Left ventricle myocardium inferior (tissue), 1 donor: ENCODE measurements at places on chromosomes 6 and 20. TPM values are rescaled to one million over a fixed set of nuclear protein-coding genes. Genes with fewer than 3 reads are reported as not detected.

SLC17A1 gene
- not detected for total RNA-seq

OGFR gene
- 19.2 TPM for total RNA-seq

AKAP7 gene
- 10.9 TPM for total RNA-seq

HLA-DQA2 gene
- 1.8 TPM for total RNA-seq

SSTR4 gene
- total RNA-seq = not detected

PDYN gene
- total RNA-seq = not detected

DNA sequence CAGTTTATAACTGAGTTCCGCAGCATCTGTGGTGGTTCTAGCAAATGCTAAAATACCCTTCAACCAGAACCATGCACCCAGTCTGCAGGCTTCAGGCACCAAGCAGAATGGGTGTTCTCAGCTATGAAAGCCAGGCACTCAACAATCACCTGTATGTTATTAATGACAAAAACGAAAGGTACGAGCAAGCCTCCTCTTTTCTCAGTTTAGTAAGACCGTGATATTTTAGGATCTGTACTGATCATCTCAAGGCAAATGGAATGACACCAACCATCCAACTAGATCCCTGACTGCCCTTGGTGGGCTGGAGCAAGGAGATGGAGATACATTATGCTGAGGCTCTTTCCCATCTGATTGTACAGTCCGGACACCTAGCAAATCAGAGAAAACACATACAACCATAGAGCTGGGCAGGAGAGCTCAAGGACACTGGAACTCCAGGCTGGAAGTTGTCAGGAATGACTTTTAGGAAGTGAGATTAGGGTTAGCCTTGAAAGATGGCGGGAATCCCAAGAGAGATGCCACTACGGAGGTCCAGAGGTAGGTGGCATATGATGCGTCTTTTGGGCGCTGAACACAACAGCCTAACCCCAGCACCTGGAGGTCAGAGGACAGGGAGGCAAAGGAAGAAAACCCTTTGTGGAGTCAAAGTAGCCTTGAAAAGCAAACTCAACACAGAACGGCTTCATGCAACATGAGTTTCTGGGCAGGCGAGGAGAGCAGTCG lies 33.4 kb downstream of the SLC23A2 start:
- DNase-seq = no peak

- DNase-seq = peak; percentile 50
Measured at GRCh38 chr6:17705778-17706579, 746 bp downstream of the NUP153 start.

DNA sequence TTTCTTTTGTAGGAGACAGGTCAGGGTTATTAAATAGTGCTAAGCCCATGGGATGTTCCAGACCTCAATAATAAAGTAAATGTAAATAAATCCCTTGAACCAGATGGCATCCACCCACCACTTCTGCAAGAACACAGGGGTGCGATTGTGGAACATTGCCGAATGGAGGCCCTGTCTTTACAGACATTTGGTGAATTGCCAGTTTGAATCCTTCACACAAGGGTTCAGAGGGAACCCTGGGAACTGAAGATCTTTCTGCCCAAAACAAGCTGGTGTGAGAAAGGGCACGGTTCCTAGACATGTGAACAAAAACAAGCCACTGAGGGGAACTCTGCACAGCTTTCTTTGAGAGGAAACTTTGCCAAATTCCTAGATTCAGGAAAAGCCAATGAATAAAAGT lies 30.2 kb upstream of the RNF8 start:
- DNase-seq = no peak

GRCh38 chr20:9829835-9830234 lies 9.0 kb downstream of the PAK5 start:
- DNase-seq = no peak

GRCh38 chr6:16140607-16141006 lies 11.7 kb downstream of the MYLIP start:
- DNase-seq = no peak

GRCh38 chr6:13355999-13356785 lies 27.9 kb upstream of the TBC1D7 start:
- DNase-seq = no peak

DNA sequence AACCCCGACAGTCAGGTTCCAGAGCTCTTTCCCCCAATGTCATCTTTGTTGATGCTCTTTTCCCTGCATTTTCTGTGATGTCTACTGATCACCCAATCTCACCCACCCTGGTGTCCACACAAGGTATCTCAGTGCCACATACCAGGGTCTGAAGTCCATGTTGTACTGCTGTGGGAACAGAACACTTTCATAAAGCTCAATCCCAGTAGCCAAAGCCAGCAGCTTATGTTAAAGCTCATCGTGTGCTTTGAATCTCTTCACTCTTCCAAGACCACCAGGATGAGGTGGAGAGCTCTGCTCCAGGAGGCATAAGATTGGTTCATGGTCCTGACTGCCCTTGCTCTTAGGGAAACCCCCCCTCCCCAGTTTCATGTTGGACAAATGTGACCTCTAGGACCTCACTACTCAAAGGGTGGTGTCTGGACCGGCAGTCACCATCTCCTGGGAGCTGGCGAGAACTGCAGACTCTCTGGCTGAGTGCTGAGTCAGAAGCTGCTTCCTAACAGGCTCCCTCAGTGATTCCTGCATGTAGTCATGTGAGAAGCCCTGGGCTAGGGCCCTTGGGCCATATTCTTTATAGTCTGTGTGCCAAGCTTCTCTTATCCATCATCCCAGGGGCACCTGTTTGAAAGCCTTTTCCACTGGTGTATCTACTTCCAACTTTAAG lies 13.4 kb upstream of the CPNE5 start:
- no peak for DNase-seq

DNA sequence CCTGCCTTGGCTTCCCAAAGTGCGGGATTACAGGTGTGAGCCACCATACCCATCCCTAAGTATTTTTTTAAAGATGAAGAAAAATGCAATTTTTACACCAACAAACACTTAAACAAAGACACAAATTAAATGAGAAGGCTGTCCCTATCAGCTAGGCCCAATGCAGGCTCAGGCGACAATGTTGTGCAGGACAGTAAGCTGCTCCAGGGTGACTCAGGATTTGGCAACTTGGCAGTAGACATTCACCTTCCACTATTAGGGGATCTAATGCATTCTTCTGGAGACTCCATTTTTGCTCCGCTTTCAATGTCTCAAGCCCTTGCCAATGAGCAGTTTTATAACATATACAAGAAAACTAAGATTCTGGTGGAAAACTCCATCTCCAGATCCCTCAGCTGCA lies 19.7 kb downstream of the NDRG3 start:
- DNase-seq = no peak

DNA sequence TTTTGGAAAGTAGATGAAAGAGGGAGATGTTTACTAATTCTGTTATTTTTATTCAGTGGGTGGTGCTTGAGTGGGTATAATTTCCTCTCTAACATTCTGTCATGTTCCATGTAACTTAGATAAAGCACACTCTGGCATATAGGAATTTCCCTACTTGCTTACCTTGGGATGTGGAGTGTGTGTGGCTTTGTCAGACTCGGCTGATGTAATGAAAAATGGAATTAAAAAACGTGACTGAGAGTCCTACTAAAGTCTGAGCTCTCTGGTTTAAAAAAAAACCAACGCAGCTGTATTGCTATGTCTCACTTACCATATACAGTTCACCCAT lies 98.3 kb downstream of the JARID2 start:
- DNase-seq = no peak

DNA sequence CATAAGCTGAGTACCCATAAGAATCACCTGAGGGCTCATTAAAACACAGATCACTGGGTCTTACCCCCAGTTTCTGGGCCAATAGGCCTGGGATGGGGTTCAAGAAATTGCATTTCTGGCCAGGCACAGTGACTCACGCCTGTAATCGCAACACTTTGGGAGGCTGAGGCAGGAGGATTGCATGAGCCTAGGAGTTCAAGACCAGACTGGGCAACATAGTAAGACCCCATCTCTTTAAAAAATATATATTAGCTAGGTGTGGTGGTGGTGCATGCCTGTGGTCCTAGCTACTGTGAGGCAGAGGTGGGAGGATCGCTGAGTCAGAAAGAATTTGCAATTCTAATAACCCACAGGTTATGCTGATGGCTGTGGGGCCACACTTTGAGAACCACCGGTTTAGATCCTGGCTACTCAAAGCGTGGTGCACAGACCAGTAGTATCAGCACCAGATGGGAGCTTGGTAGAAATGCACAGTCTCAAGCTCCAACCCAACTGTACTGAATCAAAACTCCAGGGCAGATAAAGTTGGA lies 2.0 kb downstream of the CCM2L start:
- DNase-seq = no peak

GRCh38 chr6:106847116-106847515 lies 127.4 kb downstream of the CD24 start:
- no peak for DNase-seq

DNA sequence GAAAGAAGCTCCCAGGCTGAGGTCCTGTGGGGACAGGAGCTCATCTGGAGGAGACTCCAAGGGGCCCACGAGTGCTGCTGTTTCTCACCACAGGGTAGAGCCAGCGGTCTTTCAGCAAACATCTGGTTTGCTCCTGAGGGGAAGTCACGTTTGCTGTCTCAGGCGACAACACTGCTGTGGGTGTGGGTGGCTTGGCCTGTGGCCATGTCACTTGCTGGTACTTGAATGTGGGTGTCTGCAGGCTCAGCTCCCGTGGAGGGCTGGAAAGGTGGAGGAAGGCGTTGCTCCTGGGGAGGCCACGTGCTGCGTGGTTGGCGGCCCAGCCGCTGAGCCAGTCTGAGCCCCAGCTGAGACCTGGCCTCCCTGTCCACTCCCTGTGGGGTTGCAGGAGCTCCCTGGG lies 52.8 kb upstream of the MPC1 start:
- DNase-seq = peak; percentile 43

GRCh38 chr6:40352006-40352405 lies 235.2 kb downstream of the LRFN2 start:
- no peak for DNase-seq

DNA sequence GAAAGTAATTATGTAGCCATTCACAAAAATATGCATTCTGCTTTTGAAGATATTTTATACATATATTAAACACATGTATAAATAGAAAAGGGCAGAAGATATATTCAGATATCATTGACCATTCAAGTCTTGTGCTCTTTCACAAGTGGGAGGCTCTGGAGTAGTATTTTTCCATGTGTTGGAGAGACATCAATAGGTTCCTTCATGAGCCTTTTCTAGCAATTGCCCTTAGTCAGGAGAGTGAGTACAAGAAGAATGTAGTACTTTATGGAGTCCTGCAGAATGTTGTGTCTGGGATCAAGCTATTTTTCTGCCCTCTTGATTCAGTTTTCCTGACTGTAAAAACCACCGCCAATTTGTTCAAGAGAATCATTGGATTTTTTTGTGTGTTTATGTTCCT lies 117.9 kb downstream of the LRRC1 start:
- DNase-seq = no peak
